ENCODE measurements at places on chromosomes 16 and 17.

DNA sequence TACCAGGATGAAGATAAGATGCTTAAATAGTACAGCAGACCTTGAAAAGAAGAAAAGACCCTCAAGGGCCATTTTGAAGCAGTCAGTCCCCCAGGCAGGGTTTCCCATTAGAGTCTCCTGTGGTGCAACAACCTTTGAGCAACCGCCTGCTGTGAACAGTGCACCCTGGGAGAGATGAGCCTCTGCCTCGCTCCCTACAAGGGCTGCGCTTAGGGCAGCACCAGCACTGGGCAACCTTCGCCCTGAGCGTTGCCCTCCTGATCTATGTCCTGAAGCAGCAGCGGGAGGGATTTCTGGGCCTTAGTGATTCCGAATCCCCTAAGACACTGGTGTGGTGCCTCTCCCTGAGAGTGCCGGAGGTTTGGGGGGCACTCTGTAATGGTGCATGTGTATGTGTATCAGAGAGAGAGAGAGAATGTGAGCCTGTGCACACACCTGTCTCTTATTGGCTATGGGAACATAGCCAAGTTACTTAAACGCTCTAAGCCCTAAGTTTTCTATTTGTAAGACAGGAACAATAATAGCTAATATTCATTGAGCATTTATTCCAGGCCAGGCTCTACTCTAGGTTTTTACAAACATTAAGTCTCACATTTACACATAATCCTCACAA lies 25.2 kb upstream of the ABCC12 start:
- DNase-seq = no peak

DNA sequence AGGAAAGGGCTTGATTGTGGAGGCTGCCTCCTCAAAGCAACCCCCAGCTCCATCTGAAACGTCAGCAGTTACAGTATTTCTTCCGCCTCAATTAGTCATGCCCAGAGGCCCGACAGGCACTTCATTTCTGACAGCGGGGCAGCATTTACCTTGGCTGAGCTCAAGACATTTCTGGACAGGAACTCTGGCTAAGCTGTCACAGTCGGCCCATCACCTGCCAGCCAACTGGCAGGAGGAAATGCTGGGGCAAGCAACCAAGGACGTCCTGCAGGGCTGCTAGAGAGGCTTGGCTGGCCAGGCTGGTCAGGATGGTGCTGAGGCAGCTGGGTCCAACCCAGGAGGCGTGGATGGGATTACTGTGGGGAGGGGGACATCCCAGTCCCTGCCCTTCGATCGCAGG lies 27.8 kb downstream of the PLXDC1 start:
- no peak for DNase-seq

DNA sequence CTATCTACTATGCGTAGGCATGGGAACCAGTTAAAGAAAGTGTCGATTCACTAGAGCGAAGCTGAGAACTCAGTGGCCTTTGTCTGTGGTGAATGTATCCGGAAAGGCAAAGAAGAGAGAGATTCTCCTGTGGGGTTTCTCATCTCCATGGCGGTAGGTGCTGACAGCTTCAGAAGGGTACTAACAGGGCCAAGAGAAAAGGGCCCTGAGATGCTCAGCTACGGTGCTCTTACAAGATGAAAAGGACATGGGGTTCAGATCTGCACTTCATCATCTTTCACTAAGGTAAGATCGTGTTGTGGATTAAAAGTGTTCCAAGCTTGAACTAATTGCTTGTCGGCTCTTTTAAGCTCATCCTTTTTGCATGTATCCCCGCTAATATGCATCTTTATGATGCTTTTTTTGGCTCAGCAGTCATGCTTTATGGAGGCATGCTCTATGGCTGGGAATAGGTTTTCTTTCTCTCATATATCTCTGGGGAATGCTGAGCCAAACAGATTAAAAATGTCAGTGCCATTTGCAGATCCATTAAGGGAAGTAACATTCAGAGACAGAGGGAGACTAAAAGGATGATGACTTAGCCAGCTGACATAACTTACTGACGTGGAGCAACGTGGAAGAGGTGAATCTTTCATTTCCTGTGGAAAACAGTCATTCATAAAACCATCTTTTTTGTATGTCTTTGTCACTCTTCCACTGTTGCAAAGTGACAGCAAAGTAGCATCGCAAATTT lies 29.9 kb downstream of the KCNJ16 start:
- no peak for DNase-seq

GRCh38 chr17:21100636-21101035 lies 26.1 kb upstream of the DHRS7B start:
- no peak for DNase-seq

- no peak for DNase-seq
Observed at GRCh38 chr16:8713635-8714172, 39.3 kb downstream of the ABAT start.

- no peak for DNase-seq
Observed at GRCh38 chr16:62755938-62756337, 719.7 kb upstream of the CDH8 start.

- DNase-seq = no peak
Observed at GRCh38 chr17:42287305-42287976, 857 bp upstream of the STAT5A start.

DNA sequence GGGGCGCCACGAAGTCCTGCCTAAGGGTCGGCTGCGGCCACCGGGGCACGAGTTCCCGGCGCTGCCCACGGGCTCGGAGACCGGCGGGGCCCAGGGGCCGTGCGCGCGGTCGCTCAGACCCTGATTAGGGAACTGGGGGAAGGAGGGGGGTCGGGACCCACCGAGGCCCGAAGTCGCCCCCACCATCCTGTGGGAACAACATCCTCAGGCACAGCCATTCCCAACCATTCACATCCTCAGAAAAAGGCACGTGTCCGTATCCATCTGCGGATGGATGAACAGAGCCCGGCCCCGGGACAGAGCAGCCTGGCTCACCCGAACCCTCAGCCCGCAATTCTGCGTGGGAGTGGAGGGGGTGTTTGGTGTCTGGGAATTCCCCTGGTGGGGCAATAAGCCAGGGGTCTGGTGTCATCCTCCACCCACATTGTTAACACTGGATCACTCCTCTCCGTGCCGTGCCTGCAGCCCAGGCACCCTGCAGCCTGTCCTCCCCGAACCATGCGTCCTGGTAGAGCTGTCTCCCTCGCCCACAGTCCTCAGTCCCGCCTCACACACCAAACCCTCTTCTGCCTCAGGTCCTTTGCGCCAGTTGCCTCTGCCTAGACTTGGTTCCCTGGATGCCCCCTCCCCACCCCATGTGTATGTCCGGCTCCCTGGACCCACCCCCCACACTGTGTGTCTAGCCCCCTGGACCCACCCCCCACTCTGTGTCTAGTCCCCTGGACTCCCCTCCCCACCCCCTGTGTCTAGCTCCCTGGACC lies 789 bp upstream of the CCDC57 start:
- DNase-seq = no peak

DNA sequence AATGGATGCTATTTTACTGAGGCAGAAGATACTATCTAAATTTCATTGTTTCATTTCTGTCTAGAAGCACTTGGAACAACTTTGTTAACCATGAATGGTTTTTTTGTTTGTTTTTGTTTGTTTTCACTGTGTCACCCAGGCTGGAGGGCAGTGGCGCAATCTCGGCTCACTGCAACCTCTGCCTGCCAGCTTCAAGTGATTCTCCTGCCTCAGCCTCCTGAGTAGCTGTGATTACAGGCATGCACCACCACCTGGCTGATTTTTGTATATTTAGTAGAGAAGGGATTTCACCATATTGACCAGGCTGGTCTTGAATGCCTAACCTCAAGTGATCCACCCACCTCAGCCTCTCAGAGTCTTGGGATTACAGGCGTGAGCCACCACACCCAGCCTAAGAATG lies 40.5 kb downstream of the ABHD15 start:
- DNase-seq = no peak

DNA sequence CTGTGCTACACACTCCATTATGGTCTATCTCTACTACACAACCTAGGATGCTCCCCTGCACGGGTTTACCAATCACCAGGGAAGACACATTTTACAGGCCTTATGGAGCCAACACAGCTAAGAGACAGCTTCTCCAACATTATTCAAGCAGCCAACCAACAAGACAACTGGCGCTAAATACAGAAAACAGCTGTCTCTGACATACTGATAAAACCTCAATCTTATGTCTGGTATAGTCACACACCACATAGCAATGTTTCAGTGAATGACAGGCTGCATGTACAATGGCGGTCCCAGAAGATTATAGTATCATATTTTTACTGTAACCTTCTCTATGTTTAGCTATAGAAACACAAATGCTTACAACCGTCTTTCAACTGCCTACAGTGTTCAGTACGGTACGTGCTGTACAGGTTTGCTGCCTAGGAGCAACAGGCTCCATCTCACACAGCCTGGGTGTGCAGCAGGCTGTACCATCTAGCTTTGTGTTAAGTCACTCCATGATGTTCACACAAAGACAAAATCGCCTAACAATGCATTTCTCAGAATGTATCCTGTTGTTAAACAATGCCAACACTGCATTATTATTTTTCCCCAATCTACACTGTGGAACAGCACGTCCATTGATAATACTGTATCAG lies 10.9 kb downstream of the USP22 start:
- DNase-seq = no peak

DNA sequence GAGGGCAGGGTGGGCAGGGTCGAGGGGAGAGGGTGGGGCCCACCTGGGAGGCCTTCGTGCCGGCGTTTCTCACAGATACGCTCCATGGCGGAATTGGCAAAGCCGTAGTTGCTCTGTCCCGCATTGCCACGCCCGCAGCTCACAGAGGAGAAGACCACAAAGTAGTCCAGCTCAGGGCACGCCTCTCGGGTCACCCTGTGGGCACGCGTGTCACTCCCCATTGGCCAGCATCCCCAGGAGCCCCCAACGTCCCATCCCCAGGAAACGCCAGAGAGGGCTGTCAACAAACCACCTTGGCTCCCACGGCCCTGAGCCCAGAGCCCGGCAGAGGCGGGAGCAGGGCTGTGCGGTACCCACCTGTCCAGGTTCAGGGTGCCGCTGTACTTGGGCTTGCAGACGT lies 16.1 kb downstream of the FASN start:
- DNase-seq = no peak

GRCh38 chr16:76278086-76278485 lies 885 bp downstream of the CNTNAP4 start:
- DNase-seq = no peak

DNA sequence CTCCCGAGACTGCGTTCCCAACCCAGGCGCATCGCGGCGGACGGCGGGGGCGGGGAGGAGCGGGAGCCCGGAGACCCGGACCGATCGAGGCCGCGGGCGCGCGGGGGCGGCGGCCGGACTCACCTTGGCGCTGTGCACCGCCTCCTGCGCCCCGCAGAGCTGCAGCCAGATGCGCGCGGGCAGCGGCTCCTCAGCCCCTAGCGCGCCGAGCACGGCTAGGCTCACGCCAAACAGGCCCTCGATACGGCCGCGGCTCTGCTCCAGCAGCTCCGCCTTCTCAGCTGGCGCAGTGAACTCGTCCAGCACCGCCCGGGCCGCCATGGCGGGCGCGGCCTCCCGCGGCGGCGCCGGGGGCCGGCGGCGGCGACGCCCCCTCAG lies 339 bp downstream of the N4BP1 start:
- DNase-seq = no peak

- no peak for DNase-seq
Observed at GRCh38 chr16:68231384-68232136, 4.4 kb downstream of the ESRP2 start.

- peak; percentile 77 for DNase-seq
Observed at GRCh38 chr17:15260376-15261257, 4.5 kb downstream of the PMP22 start.

GRCh38 chr17:60351012-60351695 lies 40.8 kb downstream of the USP32 start:
- DNase-seq = no peak

DNA sequence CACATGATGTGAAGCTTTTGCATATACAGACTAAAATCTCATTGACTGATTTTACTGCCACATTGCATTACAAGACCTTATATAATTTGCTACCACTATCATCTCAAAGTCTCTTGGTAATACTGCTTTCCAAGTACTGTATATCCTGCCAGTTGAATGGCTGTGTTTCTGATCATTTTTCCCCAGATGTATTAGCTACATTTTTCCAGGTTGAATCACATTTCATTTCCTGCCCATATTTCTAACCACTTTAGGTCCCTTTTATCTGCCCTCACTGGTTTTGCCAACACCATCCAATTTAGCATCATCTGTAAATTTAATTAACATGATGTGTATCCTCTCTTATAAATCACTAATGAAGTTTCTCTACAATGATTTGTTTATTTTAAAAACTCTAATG lies 365.7 kb upstream of the PMFBP1 start:
- no peak for DNase-seq

DNA sequence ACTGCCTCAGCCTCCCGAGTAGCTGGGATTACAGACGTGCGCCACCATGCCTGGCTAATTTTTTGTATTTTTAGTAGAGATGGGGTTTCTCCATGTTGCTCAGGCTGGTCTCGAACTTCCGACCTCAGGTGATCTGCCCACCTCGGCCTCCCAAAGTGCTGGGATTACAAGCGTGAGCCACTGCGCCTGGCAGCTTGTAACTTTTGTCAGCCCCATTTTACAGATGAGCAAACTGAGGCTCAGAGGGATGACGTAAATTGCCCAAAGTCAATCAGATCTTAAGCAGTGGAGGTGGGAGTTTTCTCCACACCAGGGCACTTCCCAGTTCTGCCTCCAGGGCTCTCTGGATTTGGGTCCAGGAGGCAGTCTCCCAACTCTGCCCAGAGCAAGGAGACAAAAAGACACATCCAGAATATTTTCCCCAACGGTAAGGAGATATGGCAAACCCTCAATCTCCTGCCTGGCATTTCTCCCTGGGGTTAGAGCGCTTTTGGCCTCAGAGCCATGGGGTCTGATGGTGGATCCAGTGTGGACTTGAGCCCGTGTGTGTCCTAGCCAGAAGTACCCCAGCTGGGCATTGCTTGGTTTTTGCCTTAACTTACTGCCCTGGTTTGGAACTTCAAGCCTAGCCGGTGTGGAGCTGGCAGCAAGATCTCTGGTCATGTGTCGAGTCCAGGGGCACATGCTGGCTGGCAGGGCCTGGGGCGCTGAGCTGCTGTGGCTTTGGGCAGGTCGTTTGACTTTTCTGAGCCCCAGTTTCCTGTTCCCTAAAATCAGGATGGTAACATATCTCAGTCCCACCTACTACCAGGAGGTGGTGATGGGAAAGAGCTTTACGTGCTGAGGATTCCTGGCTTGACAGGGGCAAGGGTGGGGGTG lies 3.4 kb downstream of the ADAM11 start:
- DNase-seq = no peak

DNA sequence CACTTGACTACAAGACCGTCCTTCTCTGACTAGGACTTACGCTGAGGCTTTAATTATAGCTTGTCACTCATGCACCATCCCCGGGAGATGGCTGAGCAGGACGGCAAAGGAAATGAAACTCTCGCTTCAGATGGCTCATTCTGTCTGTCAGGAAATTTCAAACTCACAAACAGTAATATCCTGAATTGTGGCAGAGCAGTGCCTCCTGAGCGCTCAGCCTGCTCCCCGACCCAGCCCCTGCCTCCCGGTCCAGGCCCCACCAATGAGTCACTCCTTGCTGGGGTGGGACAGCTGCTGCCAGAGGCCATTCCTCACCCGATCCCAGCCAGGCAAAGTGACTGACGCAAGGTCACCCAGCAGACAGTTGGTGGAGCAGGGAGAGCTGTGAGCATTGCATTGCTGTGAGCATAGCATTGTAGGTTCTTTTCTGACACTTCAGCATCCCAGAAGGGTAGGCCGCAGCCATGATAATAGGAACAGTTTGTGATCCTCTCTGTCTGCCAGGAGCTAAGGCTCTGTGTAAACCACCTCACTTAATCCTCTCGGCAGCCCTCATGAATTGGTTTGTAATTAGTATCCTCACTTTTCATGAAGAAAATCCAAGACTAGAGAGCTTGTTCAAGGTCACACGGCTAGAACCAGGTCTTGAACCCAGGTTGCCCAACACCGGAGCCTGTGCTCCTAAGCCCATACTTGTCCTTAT lies 20.9 kb downstream of the CCDC182 start:
- no peak for DNase-seq

All from Calu3 (cell line).